Posterior cingulate gyrus (tissue), 11 donors: ENCODE measurements at places on chromosomes 4 and X.

DNA sequence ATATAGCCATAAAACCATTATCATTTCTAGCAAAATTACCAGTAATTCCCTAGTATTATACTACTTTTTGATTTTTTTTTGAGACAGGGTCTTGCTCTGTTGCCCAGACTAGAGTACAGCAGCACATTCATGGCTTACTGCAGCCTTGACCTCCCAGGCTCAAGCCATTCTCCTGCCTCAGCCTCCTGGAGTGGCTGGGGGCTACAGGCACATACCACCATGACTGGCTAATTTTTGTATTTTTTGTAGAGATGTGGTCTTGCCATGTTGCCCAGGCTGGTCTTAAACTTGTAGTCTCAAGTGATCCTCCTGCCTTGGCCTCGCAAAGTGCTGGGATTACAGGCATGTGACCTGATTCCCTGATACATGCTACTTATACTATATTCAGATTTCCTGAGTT is 13.7 kb downstream of the N4BP2 start:
- DNase-seq: no peak

DNA sequence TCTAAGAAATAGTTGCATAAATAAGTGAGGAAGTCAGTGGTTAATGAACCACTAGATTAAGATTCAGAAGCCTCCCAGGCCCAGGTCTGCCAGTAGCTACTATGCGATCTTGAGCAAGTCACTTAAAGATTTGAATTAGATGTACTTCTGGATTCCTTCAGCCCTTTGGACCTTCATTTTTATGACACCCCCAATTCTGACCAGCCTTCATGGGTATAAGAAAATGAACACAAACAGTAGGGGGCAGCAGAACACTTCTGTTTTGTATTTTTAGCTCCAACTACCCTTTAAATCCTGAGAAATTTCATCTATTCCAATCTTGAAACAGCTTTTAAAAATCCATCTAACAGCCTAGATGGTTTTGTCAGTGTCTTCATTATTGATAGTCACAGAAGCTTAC is 19.0 kb downstream of the TMEM47 start:
- DNase-seq: no peak

DNA sequence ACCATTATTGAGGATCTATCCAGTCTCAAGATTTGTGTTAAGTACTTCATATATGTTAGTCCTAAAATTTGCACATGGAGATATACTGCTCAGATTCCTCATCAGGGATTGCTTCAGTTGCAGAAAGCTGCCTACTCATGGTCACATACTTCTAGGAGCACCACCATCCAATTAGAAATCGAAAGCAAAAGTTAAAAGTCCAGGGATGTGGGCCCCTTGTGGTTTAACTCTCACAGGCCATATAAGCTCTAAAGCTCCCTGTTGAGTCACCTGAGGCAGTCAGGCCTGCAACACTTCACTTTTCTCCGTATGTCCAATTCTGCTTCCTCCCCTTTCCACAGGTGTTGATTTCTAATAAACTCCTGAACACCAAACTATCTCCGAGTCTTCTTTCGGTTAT is 84.2 kb downstream of the CNOT6L start:
- DNase-seq: no peak

DNA sequence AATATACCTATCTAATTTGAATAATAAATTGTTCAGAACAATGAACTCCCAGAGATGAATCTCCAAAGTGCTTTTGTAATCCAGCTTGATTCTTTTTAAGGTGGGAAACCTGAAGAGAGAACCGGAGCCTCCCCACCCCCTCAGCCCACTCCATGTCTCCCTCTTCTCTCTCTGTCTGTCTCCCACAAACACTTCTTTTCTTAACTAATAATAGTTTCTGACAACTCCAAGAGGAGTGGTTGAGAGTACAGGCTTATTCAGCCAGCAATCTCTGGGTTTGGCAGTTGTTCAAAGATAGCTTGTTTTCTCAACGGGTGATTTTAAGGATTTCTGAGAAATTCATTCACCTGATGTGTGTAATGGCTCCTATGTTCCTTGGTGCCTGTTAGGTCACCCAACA is 23.4 kb downstream of the PPP4R3C start:
- DNase-seq: no peak

DNA sequence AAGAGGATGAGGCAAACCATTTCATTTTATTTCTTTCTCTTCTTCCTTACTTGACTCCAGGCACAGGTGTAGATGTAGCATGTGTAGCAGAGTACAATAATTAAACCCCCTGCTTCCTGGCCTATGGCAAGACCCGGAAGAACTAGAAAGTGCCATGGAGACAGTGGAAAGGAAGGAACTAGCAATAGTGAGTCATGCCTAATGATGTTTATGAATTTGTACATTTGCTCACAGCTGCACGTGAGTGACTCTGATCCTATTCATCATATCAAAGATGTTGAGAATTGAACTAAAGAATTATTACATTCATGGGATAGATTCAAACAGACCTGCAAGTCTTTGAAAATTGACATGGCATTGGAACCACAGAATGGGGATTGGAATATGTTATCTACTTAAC is 2233.9 kb upstream of the TENM3 start:
- no peak for DNase-seq

- no peak for DNase-seq
Measured at GRCh38 chrX:65667157-65667502, 324 bp upstream of the MSN start.

DNA sequence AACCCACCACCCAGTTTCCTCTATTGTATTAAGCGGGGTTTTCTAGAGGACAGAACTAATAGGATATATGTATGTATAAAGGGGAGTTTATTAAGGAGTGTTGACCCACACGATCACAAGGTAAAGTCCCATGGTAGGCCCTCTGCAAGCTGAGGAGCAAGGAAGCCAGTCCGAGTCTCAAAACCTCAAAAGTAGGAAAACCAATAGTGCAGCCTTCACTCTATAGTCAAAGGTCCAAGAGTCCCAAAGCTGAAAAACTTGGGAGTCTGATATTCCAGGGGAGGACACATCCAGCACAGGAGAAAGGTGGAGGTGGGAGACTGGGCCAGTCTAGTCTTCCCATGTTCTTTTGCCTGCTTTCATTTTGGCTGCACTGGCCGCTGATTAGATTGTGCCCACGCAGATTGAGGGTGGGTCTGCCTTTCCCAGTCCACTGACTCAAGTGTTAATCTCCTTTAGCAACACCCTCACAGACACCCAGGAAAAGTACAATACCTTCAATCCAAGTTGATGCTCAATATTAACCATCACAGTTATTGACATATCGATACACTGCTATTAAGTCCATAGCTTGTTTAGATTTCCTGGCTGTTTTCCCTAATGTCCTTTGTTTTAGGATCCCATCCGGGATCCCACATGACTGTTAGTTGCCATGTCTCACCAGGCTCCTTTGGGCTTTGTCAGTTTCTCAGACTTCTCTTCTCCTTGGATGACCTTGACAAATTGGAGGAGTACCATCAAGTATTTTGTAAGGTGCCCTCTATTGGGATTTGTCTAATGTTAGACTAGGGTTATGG is 12.2 kb downstream of the UCHL1 start:
- no peak for DNase-seq

- DNase-seq: no peak
Measured at GRCh38 chrX:100819534-100819836, 706 bp upstream of the CSTF2 start.

DNA sequence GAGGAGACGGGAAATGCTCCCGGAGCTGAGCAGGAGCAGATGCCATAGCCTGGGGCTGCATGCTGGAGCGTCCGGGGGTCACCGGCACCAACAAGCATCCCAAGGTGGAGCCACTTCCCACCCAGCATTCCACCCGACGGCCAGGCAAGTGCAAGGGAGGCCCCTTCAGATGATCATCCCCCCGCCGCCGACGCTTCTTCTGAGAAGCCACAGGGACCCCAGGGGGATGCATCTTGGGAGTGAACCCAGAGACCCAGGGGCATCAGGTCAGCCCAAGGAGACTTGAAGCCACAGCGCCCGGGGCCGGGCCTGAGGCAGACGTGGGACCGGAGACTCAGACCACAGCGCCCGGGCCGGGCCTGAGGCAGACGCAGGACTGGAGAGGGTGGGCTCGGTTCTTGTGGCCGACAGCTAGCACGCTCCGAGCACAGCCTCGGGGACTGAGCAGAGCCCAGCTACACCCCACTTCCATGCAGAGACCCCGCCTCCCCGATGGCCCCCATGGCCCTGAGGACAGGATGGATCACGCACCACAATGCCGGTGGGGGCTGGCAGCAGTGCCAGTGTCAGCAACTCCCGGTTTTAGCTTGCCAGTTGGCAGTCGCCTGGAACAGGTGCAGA is 33.0 kb upstream of the CPLX1 start:
- no peak for DNase-seq

- no peak for DNase-seq
Measured at GRCh38 chrX:87397103-87397886, 120.3 kb upstream of the KLHL4 start.
